ENCODE measurements at places on chromosomes 5 and 9. TPM values are rescaled to one million over a fixed set of nuclear protein-coding genes. Genes with fewer than 3 reads are reported as not detected.

DNA sequence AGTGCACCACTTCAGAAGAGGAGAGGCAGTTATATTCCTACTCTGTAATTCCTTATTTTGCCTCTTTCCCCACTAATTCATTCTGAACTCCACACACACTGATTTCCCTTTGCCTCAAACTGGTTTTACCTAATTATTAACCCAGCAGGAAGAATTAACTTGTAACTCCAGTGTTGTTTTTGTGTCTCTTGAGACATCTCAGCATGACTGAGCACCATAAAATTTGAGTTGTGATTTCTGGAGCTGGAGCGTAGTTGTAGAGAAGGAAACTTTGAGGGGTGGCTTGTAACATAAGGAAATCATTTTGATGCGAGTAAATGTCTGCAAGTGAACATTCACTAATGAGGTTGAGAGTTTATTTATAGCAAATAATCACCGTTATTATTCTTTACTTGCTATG, 265.2 kb downstream of the TMEM38B start:
- DNase-seq, result no peak

DNA sequence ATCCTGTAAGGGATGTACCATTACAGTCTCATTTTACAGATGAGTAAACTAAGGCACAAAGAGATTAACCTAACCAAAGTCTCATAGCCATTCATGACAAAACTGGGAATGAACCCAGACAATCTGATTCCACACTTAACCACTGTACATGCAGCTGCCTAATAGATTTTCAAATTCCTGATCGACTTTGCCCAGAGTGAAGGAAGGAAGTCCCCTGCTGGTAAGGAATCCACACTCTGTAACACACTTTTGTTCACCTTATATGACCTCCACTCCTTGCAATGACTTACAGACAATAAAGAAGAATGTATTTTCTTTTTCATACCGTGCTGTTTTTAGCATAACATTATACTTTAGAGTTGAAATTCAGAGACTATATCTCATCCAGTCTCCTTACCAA, 31.3 kb upstream of the PLPP6 start:
- DNase-seq, result no peak

DNA sequence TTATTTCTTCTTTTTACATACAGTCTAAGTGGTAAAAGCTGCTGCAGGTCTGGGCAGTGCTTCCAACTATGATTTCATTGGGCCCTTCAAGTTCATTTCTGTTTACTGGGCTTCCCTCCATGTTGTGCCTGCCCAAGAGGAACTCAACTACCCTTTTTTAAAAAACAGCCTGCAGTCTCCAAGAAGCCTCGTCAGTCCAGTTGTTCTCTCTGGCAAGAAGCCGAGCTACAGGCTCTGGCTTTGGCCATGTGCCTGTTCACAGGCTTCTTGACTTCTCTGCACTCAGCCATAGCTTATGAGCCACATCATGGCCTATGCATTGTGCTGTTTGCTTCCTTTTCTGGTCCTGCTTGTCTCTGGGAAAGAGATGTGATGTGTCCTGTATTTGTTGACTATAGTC, 119.7 kb upstream of the PJA2 start:
- DNase-seq, result peak; percentile 13

DNA sequence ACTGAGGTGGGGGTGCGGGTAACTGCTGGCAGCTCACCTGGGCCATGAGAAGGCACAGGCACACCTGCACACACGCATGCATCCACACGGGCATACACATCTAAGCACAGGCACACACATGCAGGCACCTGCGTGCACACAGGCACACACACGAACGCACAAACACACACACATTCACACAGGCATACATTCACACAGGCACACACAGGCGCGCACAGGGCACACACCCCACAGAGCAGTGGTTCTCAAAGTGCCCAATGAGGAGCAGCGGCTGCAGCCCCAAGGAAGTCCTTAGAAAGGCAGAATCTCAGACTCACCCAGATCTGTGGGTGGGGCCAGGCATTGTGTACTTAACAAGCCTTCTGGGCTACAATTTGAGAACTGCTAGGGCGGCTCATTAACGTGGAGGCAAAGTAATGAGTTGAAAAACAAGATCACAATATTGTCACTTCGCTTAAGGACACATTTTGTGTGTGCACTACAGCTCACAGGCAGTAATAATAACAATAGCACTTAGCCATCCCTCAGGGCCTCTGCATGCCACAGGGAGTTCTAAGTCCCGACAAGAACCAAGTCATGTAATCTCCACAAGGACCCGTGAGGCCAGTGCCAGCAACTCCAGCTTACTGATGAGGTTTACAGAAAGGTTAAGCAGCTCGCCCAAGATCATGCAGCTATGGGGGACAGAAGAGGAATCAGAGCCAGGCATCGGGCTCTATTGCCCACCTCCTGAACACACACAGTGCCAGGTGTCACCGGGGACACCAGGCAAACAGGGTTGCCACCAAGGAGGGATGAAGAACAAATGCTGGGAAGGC, 91.6 kb downstream of the ROR2 start:
- no peak for DNase-seq

GRCh38 chr5:100600298-100600994, 65.3 kb downstream of the FAM174A start:
- no peak for DNase-seq

GRCh38 chr9:14563902-14564624, 129.2 kb downstream of the ZDHHC21 start:
- no peak for DNase-seq

DNA sequence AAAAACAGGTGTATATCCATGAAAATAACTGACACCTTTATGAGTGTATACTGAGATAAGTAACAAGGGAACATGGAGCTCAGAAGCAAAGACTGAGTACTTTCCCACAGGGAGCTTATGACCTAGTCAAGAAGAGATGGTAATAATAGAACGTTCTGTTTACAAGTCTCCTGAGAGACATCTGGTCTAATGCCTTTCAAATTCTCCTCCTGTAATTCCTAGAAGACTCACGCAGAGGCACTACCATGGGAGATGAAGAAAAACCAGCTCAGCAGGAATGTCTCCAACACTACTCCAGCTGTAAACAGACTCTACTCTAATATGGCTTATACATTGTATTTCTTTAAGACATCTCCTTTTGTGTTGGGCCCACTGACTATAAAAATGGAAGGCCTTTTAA, 503.6 kb upstream of the TUSC1 start:
- no peak for DNase-seq

- no peak for DNase-seq
Measured at GRCh38 chr5:152953788-152954483, 536.5 kb upstream of the GRIA1 start.

- no peak for DNase-seq
Measured at GRCh38 chr9:131722255-131722654, 17.6 kb downstream of the RAPGEF1 start.

DNA sequence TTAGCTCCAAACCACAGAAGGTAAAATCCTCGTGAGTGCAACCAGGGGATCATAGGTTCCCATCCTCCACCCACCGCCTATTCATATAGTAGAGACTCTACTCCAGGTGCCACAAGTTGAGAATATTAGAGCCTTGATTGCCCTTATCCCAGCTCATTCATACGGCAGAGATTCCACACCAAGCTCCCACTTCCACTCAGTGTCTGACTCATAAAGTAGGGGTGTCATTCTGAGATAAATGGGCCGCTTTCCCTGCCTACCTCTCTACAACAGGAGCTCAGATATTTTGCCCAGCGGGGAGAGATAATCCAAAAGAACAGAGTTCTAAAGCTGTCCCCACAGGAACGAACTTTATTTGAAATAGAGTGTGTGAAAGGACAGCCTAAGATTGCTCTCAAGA, 9.4 kb downstream of the SLC22A4 start:
- no peak for DNase-seq

DNA sequence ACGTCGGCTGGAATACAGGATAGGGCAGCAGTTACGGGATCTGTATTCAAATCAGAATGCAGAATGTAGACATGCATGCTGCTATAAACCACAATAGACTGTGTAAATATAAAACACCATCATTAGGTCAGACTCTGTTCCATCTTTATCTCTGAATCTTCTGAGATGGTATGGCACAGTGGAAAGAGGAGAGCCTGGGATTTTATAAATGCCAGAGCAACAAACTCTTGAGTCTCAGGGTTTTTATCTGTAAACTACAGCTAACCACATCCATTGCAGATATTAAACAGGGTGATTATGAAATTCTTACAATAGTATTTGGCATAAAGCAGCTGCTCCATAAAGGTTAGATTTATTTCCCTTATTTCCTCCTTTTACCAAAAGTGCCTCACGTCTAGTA, 108.7 kb downstream of the ZDHHC21 start:
- DNase-seq, result no peak

DNA sequence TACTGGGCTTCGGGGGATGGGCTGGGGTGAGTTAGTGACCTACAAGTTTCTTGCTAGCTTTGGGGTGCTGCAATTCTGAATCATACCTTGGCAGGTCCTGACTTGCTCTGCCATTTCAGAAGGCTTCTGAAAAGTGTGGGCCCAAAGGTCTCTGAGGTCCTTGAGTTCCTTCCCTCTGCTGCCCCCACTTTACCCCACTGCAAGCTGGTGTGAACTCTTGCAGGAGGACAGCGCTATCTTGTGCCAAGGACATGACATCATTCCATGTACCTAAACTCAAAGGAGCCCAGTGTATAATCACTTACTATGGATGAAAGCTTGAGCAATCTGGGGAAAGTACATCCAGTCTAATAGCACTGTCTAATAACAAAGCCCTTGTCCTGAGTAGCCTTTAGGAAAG, 157.4 kb downstream of the RMI1 start:
- DNase-seq, result peak; percentile 56

DNA sequence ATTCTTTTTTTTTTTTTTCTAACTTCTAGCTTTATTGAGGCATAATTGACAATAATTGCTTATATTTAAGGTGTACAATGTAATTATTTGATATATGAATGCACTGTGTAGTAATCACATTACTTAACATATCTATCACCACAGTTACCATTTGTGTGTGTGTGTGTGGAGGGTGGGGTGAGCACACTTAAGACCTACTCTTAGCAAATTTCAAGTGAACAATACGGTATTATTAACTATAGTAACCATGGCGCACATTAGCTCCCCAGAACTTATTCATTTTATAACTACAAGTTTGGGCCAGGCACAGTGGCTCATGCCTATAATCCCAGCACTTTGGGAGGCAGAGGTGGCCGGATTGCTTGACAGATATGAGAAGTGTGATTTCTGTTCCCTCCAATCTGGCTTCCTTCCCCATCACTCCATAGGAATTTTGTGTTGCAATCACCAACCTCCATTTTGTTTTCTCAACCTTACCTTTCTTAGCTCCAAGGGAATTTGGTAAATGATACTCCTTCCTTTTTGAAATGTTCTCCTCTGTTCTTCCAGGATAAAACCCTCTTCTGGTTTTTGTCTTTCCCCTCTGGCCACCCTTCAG, 14.9 kb downstream of the TXN start:
- DNase-seq, result peak; percentile 82

DNA sequence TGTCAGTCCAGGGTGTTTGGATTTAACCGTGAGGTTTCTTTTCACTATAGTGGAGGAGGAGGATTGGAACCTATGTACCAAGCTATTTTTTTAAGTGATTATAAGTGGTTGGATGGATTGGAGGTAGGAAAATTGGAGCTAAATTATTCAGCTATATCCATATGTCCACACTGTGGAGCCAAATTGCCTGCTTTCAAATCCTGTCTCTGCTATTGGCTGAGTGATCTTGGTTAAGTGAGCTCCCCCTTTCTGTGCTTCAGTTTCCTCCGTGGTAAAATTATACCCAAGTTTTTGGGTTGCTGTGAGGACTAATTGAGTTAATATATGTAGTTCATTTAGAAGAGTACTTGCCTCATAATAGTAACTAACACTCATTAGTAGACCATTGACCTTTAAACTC, 2.5 kb downstream of the CENPP start:
- DNase-seq, result no peak

GRCh38 chr5:80622756-80623155, 31.7 kb upstream of the MSH3 start:
- DNase-seq, result no peak

DNA sequence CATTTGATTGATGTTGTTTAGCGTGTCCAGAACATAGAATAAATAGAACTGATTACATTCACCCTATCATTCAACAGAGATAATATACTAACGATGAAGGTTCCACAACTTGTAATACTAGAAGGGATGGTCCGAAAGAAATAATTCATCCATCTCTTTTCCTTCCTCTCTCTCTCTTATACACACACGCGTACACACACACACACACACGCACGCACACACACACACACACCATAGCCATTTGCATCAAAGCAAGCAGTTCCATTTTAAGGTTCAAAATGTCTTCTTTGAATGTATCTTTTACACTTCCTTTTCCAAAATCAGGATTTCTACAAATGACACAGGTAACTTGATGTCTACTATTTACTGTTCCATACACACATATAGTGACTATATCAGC, 887 bp downstream of the GDA start:
- DNase-seq, result no peak

Gene ENG
- polyA plus RNA-seq, result 5.4 TPM

Gene ACTL7B
- polyA plus RNA-seq, result not detected

Gene SMIM33
- polyA plus RNA-seq, result not detected

Gene WDR38
- not detected for polyA plus RNA-seq

Gene VCAN
- polyA plus RNA-seq, result 0.77 TPM

Gene CLPTM1L
- polyA plus RNA-seq, result 114 TPM

Gene GPX3
- polyA plus RNA-seq, result 12.7 TPM

Data from foreskin keratinocyte (primary cell).